ENCODE measurements at places on chromosomes 1 and 21.

- DNase-seq, result no peak
These were observed 105.0 kb downstream of the LEPR start for GRCh38 chr1:65525266-65526048.

GRCh38 chr1:41479000-41479807, 5.3 kb downstream of the EDN2 start:
- no peak for DNase-seq

GRCh38 chr1:41341772-41342562, 19.3 kb upstream of the FOXO6 start:
- peak; percentile 15 for DNase-seq

GRCh38 chr1:221435504-221435904, 306.4 kb downstream of the DUSP10 start:
- peak; percentile 57 for DNase-seq

GRCh38 chr1:17119773-17120480, 676 bp upstream of the PADI2 start:
- no peak for DNase-seq

- no peak for DNase-seq
These were observed 25.4 kb downstream of the UROD start for GRCh38 chr1:45037456-45037855.

- no peak for DNase-seq
These were observed 111.4 kb downstream of the CACHD1 start for GRCh38 chr1:64581135-64581842.

Measured in NCI-H460 (cell line).